NCI-H2029 (cell line): ENCODE measurements at places on chromosomes 12 and 14.
A peak's percentile ranks its signal among the peaks of the same experiment; 100 is the strongest.

DNA sequence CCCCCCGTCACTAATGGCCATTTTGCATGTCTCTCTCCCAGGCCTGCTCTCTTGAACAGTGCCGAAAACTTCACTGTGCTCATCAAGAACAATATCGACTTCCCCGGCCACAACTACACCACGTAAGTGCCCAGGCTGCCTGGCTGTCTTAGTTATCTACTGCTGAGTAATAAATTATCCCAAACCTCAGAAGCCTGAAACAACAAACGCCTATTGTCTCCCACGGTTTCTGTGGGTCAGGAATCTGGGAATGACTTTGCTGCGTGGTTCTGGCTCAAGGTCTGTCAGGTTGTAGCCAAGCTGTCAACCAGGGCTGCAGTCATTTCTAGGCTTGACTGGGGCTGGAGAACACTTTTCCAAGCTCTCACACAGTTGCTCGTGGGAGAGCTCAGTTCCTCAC, 32.6 kb downstream of the P2RX7 start:
- no peak for DNase-seq

GRCh38 chr12:90954428-90954827, 548 bp downstream of the CCER1 start:
- no peak for DNase-seq

DNA sequence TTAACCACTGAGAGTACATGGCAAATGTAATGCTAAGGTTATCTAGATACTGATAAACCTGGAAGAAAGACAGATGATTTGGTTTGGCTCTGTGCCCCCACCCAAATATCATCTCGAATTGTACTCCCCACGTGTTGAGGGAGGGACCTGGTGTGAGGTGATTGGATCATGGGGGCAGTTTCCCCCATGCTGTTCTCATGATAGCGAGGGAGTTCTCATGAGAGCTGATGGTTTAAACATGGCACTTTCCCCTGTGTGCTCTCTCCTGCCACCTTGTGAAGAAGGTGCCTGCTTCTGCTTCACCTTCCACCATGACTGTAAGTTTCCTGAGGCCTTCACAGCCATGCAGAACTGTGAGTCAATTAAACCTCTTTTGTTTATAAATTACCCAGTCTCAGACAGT, 14.2 kb downstream of the NOXRED1 start:
- DNase-seq = no peak

- DNase-seq = no peak
These were observed 6.2 kb downstream of the CRACR2A start for GRCh38 chr12:3746758-3747157.

DNA sequence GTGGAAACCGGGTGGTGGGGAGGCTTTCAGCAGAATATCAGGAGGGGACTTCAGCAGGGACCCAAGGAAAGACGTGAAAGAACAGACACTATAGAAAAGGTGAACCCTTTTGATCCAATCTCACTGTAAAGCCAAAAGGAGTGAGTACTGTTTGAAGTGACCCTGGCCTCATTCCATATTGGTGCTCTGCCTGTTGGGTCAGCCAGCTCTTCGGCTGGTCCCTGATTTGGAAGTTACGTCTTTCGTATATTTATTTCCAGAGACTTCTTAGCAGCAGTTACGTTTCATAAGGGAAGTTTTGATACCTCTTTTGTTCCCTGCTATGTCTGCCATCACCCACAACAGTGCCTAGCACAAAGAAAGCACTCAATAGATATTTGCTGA, 21.9 kb downstream of the WNT5B start:
- DNase-seq = no peak

- DNase-seq = no peak
These were observed 747.3 kb downstream of the NRXN3 start for GRCh38 chr14:78917462-78917861.

DNA sequence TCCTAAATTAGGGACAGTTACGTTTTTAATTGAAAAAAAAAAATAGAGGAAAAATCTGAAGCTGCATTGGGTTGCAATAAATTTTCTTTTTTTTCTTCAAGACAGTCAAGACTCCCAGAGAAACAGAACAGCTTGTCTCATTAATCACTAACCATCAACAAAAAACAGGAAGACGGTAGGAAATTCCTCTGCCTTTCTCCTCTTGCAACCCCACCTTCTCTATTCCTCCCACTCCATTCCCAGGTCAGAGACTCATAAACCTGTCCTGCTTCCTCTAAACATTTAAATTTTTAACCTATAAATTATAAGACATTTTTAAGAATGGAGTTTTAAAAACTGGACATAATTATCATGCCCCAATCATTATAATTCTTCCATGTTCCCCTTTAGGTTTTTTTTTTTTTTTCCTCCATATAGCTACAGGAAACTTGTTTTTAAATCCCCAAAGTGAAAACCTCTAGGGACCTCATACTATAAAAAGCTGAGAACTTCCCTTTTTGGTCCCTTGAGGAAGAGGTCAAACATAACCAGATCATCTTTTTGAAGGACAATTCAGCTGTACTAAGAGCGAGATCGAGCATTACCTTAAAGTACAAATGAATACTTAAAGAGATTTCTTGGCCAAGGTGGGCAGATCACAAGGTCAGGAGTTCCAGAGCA, 36.0 kb downstream of the CPM start:
- no peak for DNase-seq

- DNase-seq = no peak
These were observed 127.4 kb downstream of the CACNA1C start for GRCh38 chr12:2179953-2180736.

GRCh38 chr12:104672501-104673265, 215.9 kb downstream of the CHST11 start:
- no peak for DNase-seq

GRCh38 chr14:52402812-52403526, 88.9 kb downstream of the PTGER2 start:
- no peak for DNase-seq

- DNase-seq = no peak
These were observed 10.7 kb downstream of the SLC25A29 start for GRCh38 chr14:100295376-100296105.

DNA sequence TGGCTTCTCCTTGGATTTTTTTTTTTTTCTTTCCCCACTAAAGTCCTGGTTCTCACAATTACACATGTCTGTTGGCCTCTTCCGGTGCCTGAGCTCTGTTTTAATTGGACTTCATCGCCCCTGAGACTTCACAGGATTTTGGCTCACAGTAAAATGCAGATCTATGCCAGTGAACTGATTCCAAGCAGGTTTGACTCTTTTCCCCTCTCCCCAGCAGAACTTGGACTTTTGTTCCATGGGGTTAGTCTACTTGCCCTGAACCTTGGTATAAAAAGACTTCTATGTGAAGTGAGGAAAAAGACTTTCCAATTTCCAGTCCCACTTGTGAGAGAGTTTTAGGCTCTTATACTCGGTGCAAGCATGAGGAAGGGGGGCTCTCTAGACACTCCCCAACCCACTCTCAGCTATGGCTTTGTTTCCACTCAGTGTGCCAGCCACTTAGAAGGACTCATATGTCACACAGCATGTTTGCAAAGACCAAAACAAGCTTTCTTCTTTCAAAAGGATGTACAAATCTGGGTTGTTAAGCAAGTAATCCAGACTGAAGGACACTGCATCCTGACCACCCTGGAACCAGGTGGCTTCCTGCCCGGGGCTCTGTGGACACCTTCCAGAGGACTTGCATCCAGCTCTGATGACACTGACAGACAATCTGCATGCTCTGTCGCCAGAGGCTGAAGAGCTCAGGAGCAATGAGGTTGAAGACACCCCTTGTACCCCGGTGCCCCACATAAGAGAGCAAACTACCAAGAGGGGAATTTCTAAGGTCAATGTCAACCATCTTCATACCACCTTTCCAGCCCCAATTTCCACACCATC, 221.9 kb upstream of the EGLN3 start:
- DNase-seq = peak; percentile 83

- no peak for DNase-seq
These were observed 6.2 kb upstream of the STXBP6 start for GRCh38 chr14:25055992-25056687.

DNA sequence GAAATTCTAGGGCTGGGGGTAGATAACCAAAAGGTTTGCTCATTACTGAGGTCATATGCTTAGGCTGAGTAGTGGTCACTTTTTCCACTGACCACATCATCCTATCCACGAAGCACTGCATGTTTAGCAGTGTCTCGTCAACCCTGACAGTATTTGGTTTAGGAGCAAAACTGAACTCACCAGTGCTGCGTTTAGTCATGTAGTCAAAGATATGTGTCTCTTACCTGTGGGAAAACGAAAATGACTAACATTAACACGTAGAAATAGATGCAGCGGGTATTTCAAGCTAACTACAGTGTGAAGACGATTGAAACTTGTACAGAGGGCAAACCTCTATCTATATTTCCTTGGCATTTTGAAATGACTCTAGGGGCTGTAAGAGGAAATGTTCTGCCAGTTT, 34.6 kb downstream of the MTHFD1 start:
- DNase-seq = no peak

GRCh38 chr12:114402084-114402717, 3.7 kb downstream of the TBX5 start:
- DNase-seq = no peak

- DNase-seq = no peak
These were observed 13.6 kb upstream of the SLC35F4 start for GRCh38 chr14:57879516-57879915.

DNA sequence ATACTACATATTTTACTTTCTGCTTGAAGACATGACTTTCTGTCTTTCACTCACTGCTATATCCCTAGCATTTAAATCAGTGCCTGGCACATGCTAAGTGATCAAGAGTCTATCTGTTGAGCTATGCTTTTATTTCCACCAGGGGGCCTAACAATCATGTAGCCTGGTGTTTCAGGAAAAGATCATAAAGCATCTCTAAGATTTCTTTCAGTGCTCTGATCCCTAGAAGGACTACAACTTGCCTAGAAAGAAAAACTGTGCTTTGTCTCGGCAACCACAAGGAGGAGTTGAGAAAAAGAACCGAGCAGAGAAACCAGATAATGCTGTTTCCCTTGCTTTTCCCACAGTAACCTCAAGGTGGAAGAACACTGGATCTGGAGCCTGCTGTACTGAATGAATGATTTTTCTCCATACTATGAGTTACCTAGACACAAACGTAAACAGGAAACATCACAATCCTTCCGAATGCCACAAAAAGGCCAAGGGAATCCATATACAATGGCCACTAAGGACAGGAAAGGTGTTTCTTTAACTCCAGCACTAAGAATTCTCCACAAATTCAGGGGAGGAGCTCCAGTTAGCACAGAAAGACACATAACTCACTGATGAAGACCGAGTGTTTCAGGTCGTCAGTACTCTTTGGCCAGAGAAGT, 1.2 kb downstream of the CRY1 start:
- peak; percentile 39 for DNase-seq

DNA sequence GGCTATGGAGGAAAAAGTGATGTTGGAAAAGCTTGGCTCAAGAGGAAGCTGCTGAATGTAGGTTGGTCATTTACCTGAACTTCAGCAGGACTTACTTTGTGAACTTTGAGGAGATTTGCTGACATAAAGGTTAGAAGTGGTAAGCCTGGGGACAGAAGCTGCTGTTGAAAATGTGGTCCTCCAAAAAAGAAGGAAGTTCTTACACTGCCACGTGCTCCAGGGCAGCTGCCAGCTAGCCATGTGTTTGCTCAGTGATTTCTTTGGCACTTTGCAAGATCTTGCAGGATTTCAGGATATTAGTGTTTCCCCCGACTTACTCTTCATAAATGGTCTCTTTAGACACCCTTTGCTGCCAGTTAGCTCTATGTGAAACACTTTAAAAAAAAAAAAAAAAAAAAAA, 14.8 kb upstream of the DYRK2 start:
- DNase-seq = no peak

DNA sequence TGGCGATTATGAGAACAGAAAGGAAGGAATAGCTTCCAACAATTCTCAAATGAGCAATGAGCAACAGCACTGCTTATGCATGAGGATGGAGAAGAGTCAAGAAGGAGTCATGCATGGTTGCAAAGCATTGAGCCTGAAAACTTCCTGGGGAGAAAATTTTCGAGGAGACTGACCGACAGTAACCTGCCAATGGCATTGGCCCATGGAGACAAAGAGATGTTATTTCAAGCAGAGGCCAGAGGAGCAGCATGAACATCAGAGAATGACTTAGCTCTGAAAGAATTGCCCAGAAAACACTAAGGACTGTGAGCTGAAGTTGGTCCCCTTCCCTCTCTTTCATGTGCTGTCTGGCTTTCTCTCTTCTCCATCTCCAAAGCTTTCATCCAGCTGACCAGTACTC, 343.4 kb downstream of the ADAMTS20 start:
- no peak for DNase-seq

DNA sequence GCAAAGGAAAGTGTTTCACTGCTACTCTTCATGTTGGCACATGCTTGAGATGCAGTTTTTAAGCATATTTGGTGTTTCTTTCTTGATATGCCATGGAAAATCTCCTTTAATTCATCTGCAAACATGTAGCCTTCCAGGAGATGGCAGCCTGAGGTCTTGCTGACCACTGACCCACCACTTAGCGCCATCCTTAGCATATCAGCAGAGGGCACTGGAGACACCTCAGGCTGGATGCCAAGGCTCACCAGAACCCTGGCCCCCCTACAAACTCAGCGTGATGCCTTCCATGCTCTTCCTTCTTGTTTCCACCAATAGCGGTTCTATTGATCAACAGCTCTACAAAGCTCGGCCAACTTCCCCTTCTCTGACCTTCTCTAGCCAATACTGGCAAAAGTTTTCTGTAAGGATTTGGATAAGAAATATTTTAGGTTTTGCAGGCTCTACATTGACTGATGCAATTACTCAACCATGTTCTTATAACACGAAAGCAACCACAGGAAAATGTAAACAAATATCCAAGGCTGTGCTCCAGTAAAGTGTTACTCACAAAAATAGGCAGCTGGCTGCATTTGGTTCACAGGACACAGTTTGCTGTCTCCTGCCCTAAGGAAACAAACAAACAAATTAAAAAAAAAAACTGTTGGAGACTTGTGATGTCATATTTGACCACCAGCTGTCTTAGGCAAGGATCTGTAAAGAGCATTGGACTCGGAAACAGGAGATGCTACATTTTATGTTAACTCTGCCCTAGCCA, 209.7 kb downstream of the SLC15A4 start:
- no peak for DNase-seq

- DNase-seq = no peak
These were observed 5.1 kb upstream of the NUMB start for GRCh38 chr14:73463411-73463810.

- DNase-seq = no peak
These were observed 72.7 kb downstream of the MOK start for GRCh38 chr14:102232348-102232625.

- DNase-seq = peak; percentile 8
These were observed 59.5 kb downstream of the ETNK1 start for GRCh38 chr12:22684140-22685118.

DNA sequence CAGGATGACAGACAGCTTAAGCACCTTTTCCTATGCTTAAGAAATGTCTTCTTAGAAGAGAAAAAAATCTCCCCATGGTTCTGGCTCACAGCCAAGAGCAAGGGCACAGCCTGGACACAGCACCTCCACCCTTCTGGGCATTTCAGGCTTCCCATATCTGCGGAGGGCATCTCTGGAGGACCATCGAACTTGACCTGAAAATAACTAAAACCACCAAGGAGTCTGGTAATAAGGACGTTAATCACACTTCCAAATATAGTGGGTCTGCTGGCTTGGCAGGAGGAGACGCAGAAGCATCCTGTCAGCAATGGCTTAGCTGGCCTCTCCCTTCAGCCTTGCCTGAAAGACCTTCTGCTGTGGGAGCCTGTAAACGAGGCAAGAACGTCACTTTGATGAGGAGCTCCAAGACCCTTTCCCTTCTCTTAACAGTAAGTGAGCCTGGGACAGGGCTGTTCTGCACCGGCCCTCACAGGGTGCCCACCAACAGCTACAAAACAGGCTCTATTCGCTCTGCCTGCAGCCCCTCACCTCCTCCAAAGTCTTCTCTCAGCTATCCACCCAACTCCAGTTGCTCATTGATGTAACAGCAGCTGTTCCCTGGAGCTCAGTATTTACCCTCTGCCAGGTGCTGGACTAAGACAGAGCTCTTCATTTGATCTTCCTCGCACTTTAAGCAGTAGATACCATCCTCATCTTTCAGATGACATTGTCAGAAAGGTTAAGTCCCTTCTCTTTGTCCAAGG, 13.2 kb downstream of the SETD3 start:
- no peak for DNase-seq
